ENCODE measurements at places on chromosomes 1 and 21.

- peak; percentile 58 for DNase-seq
Observed at GRCh38 chr1:218537122-218537913, 192.2 kb downstream of the TGFB2 start.

- DNase-seq: no peak
Observed at GRCh38 chr21:44911384-44912157, 9.1 kb downstream of the ITGB2 start.

DNA sequence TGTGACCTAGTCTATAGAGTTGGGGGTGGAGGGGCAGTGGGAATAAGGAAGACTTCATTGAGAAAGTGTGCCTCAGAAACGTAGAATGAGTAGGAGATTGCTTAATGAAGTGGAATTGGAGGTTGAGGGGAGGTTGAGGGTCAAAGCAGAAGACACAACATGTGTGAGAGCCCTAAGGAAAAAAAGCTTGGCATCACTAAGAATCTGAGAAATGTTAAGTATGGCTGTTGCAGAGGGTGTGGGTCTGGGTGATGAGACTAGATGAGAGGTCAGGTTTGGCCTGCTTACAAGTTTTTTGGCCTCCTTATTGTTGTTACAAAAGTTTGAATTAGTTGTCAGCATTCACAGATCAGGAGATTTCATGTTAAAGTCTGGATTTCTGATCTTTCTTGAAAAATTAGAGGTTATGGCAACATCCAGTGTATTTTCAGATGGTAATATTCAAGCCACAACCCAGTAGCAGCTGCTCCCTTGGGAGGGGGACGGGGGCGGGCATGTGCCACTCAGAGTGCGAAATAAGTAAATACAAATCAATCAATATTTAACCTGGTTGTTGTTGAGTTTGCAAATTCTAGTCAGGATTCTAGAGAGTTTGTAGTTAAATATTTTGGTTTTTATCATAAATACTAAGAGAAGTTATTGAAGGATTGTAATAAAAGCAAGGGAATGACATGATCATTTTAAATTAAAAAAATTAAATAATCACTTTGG lies 4.3 kb downstream of the MAN1A2 start:
- DNase-seq: peak; percentile 18

GRCh38 chr1:111990878-111991718 lies 1.6 kb upstream of the KCND3 start:
- peak; percentile 9 for DNase-seq

GRCh38 chr1:84571150-84571535 lies 3.1 kb downstream of the CTBS start:
- DNase-seq: no peak

- no peak for DNase-seq
Observed at GRCh38 chr1:30373471-30374399, 349.6 kb downstream of the MATN1 start.

DNA sequence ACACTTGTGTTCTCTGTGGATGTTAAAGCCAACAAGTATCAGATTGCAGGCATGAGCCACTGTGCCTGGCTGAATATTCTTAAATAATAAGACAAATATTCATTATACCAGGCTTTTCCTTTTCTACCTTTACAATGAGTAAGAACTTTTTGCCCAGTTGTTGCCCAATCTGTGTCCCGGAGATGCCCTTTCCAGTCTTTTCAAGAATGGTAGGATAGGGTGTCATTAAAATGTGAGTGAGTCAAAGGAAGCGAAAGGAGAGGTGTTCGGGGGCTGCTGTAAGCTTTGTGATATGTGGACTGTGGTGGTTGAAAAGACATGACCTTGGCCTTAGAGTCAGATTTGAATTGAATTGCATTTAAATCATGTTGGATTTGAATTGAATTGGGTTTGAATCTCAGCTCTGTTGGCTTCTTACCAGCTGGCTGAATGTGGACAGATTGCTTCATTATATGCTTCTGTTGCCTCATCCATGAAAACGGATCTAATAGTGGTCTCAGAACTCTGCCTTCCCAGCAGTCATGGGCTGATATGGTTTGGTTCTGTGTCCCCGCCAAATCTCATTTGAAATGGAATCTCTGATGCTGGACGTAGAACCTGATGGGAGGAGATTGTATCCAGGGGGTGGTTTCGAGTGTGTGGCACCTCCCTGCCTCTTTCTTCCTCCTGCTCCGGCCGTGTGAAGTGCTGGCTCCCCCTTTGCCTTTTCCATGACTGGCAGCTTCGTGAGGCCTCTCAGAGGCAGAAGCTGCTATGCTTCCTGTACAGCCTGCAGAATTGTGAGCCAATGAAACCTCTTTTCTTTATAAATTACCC lies 22.7 kb upstream of the AADACL3 start:
- no peak for DNase-seq

GRCh38 chr1:190908691-190909090 lies 431.0 kb upstream of the BRINP3 start:
- DNase-seq: peak; percentile 25

- DNase-seq: no peak
Observed at GRCh38 chr1:42910985-42911384, 47.7 kb downstream of the SLC2A1 start.

GRCh38 chr1:12604114-12604874 lies 13.7 kb downstream of the DHRS3 start:
- DNase-seq: peak; percentile 91

DNA sequence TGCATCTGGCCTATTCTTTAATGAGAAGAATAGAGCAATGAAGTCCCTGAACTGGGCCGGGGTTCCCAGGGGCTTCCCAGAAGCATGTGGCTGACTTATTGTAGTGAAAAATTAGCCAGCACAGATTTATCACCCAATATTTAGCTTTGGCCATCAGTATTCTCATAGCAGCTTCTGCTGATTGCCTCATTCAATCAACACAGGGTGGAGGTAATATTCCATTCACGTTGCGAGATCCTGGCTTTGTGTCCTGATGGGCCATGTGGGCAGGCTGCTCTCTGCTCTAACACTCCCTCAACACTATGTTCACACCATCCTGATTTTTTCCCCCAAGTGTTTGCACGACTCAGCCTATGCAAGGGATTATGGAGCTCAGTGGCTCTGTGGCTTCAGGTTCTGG lies 21.5 kb upstream of the LAMTOR5 start:
- DNase-seq: no peak

DNA sequence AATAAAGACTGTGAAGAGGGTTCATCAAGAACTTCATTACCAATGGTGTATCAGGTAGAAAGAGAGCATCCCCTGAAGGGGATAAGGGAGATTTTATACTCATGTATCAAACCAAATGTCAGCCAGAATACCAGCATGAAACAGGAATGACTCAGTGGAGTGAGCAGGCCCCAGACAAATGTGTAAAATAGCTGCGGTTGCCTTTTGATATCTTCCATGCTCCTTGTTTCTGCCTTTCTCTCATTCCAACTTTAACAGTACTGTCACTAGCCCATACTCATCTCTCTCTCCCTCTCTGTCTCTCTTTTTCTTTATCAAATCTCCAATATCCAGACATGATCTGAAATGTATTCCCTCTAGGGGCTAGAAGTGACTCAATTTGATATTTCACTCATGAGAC lies 47.8 kb downstream of the GPR88 start:
- peak; percentile 36 for DNase-seq

DNA sequence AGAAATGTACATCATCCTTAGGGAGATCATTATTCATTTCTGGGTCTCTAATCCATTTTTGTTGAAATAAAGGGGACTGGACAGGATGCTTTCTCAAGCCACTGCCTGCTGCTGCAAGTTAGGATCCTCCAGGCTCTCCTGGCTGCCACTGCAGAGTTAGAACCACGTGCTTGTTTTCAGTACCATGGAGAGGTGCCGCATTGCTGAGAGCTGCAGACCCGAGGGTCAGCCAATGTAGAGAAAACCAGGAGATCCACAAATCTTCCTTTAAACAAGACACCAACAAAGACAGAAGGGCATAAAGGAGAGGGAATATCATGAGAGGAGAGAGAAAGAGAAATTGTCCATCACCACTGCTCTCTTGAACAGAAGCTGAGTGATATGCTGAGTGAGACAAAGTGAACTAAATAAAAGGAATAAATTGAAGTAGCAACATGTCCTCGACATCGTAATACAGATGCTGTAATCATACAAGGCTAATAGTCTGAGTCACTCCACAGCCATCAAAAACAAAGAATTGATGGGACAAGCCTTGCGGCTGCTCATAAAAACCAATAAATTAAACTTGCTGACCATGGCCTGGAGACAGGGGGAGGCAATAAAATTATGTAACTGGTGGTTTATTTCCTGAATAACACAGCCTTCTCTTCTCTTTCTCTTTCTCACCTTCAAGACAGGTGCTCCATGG lies 255.7 kb downstream of the OMA1 start:
- DNase-seq: no peak

DNA sequence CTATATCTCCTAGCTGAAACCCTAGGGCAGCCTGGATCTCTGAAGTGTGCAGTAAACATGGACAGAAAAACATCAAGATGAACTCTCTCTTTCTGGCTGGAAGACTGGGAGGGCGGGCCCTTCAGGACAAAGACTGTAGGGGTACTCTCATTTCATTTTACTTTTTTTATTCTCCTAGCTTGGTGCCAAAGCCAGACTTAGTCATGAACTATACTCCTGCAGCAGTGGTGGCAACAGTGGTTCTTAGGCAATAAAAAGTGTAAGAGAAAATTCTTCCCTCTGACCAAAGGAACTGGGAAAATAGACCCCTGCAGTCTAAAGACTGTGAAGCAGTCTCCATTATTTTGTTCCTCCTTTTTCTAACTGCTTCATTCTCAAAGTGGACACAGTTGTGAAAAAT lies 213.8 kb upstream of the JUN start:
- no peak for DNase-seq

GRCh38 chr1:209454340-209454994 lies 129.0 kb upstream of the CAMK1G start:
- DNase-seq: no peak

GRCh38 chr1:12469990-12470389 lies 148.0 kb downstream of the DHRS3 start:
- no peak for DNase-seq

GRCh38 chr21:44989943-44990780 lies 50.3 kb downstream of the SLX9 start:
- DNase-seq: no peak

DNA sequence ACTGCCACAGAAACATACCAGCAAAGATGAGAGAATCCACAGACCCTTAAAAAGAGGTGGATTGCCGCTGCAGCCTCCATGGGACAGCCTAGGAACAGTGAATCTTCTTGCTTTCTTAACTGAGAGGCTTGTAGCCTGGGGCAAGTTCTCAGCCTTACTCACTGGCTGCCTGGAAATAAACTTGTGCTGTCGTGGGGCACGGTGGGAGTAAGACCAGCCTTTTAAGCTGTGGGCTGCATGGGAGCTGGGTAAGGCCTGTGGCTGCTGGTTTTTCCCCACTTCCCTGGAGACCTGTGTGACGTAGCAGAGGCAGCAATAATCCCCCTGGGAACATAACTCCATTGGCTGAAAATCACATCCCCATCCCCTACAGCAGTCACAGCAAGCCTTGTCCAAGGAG lies 30.8 kb downstream of the CD2 start:
- DNase-seq: no peak

DNA sequence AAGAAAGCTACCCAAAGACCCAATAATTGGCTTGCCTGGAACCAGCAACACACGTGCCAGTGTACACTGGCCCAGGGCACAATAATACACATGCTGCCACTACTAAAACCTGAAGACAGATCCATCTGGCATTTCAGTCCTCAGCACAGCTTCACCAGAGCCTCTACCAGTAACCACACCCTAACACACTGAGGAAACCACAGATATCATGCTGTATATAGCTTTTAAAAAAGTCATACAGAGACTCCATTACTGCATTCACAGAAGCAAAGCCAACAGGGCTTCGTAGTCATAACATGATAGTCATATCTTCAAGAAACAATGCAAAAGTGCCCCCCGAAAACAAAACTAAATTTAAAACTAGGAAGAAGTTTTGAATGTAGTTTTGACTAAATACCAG lies 40.6 kb upstream of the NEGR1 start:
- DNase-seq: no peak

DNA sequence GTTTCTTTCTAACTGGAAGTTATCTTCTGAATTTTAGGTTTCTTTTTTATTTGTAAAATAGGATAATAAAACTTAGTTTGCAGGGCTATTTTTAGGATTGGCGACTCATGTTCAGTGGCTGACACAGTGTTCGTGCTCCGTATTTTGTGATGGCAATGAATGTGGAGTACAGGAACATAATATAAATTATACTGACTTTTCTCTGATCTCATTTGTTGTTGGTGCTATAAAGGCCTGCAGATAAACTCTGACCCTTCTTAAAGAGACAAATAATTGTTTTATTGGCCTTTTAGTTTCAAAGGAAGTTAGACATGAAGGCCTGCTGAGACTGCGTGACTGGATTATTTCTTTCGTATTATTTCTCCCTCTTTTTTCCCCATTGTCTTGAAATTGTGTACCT lies 339.6 kb downstream of the PDE4B start:
- DNase-seq: no peak

DNA sequence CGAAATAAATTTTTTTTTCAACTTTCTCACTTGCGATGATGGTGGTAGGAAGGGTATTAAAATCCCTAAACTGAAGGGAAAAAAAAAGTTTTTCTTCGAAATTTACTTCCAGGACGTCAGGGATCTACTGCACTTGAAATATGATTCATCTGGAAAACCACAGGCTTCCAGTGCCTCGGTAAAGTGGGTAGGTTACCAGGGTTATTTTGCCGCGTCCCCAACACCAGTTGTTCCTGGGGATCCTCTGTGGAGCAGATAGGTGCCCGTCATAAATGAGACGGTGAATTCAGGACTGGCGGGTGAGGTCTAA lies 773 bp downstream of the RABIF start:
- no peak for DNase-seq

GRCh38 chr1:164718821-164719220 lies 159.8 kb downstream of the PBX1 start:
- no peak for DNase-seq

GRCh38 chr1:183096894-183097293 lies 73.7 kb downstream of the LAMC1 start:
- DNase-seq: peak; percentile 64

- DNase-seq: no peak
Observed at GRCh38 chr1:240492832-240493440, 119.0 kb downstream of the GREM2 start.

GRCh38 chr1:175968486-175969172 lies 225.2 kb upstream of the TNR start:
- peak; percentile 73 for DNase-seq

DNA sequence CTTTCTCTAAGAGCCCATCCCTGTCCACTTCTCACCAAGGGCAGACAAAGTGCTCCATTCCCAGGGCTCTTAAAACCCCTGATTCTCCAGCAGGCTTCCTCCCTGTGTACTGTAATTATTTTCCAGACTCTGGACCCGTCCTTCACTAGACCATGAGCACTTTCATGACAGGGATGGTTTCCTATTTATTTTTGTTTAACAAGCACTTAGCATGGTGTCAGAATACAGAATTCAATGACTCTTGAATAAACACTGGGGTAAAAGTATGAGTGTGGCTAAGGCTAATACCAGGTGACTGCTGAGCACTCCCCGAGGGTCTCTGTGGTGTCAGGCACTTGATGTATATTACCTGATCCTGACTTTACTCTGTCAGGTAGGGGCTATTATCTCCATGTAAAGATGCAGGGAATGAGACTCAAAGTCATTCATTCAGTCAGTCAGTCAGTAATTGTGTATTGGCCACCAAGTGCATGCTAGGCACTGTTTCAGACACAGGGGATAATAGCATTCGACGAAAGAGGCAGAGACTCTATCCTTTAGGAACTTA lies 47.2 kb downstream of the C1orf21 start:
- no peak for DNase-seq

GRCh38 chr1:18886003-18886335 lies 16.4 kb downstream of the ALDH4A1 start:
- DNase-seq: no peak

GRCh38 chr1:204331275-204331674 lies 28.5 kb downstream of the PLEKHA6 start:
- DNase-seq: no peak

GRCh38 chr1:24935615-24936484 lies 5.8 kb upstream of the RUNX3 start:
- DNase-seq: no peak

GRCh38 chr1:6086762-6087376 lies 41.2 kb downstream of the KCNAB2 start:
- DNase-seq: no peak

Data from fibroblast of skin of left quadriceps (primary cell).